NCI-H1105 (cell line): ENCODE measurements at places on chromosomes 4 and X.

DNA sequence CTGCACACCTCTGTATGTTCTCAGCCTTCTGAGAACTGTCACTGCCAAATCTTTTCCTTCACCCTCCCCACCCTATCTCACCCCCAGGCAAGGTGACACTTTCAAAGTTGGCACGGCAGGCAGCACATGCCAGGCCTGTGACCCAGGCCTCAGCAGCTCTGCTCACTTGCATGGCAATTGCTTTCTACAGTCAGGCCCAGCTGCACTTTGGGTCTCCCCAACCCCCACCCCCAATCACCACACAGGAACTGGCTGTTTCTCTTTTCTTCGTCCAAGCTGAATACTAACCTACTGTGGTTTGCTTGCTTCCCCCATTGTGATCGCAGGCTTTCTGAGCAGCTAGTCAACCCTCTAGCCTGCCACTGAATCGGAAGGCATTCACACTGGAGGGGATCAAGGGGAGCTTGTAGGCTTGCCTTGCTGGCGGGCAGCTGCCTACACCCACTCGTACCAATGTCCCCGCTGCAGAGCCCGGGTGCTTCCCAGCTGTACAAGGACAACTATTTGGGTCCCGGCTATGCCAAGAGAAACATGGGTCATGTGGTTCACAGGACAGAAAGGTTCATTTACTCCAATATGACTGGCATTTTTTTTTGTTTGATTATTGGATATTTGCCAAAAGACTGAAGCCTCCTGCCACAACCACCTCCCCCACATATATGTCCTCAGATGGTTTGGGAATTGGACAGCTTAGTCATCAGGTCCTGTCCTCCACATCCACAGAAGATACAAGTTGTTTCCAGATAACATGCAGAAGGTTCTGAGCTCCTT, 28.1 kb downstream of the SLC25A43 start:
- no peak for DNase-seq

- no peak for DNase-seq
Measured at GRCh38 chr4:108483079-108483478, 137.3 kb upstream of the RPL34 start.

DNA sequence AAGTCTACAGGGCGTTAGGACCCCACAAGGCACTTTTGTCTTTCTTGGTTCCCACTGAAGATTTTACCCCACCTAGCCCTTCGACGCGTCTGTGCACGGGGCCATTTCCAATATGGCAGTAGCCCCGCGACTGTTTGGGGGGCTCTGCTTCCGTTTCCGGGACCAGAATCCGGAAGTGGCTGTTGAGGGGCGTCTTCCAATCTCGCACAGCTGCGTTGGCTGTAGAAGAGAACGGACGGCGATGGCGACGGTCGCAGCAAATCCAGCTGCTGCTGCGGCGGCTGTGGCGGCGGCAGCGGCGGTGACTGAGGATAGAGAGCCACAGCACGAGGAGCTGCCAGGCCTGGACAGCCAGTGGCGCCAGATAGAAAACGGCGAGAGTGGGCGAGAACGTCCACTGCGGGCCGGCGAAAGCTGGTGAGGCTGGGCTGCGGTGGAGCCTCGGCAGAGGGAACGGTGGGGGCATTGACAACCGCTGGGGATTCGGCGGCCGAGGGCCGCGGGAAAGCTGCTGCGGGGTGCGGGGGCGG, at the start of gene USP11:
Gene USP11, plus strand, starts transcription at position 207 of the 530 bp plus-strand sequence. Its CDS starts 35 bp downstream, at position 242.
- peak; percentile 58 for DNase-seq

DNA sequence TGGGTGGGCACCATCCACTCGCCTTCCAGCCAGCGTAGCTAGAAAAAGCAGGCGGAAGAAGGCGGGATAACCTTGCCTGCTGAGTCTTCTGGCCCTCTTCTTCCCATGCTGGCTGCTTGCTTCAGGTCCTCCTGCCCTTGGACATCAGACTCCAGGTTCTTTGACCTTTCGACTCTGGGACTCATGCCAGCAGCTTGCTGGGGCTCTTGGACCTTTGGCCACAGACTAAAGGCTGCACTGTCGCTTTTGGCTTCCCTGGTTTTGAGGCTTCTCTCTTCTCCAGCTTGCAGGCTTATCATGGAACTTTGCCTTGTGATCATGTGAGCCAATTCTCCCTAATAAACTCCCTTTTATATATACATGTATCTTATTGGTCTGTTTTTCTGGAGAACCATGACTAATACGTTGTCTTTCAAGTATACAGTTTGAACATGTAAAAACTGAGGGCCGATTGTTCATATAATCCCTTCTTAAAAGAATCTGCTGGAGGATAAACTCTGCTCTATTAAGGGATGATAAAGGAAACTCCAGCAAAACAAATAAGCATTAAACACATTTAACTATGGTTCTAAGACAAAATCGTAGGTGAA, 116.6 kb upstream of the LCORL start:
- DNase-seq, result no peak
